NCI-H345 (cell line): ENCODE measurements at places on chromosomes 3 and 15.

GRCh38 chr3:154510780-154511179 lies 80.8 kb upstream of the GPR149 start:
- no peak for DNase-seq

DNA sequence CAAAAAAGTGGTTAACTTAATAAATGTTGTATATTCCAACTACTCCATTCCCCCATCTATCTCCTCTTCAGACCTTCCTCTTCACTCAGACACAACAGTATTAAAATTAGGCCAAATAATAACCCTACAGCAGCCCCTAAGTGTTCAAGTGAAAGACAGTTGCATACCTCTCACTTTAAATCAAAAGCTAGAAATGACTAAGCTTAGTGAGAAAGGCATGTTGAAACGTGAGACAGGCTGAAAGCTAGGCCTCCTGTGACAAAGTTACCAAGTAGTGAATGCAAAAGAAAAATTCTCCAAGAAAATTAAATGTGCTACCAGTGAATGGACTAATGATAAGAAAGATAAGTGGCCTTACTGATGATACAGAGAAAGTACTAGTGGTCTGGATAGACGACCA lies 71.7 kb downstream of the ANKRD28 start:
- no peak for DNase-seq

- DNase-seq: no peak
These were observed 35.5 kb upstream of the HCLS1 start for GRCh38 chr3:121696186-121696585.

DNA sequence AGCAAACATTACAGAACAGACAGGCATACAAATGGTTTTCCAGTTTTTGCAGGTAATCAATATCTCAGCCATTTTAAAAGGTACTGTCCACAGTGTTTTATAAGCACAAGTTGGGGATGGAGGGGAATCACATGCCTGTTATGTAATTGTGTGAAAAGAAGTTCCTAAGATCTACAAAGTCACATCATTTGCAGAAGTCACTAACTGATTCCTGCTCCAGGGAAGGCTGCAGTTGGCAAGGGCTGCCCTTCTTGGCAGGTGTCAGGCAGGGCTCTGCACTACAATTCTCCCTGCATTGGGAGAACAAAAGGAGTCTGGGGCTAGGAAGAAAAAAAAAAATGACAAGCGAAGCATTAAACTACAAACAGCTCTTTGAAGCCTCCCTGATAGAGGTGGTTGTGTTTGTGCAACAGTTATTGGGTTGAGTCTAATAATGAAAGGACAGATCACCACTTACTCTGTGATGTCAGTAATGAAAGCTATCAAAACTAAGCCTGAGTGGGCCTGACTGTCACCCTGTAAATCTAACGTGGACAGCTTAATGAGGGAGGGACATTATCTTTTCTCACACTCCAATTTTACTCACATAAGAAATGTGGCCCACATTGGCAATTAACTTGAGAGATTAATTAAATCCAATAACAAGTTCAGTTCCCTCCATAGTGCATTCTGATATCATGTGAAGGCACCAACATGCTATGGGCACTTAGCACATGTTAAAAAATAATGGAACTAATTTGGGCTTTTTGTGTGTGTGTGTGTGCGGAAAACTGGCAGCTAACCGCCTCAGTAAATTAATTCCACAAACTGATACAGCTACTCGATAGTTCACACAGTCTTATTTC lies 242.9 kb downstream of the FHIT start:
- no peak for DNase-seq

DNA sequence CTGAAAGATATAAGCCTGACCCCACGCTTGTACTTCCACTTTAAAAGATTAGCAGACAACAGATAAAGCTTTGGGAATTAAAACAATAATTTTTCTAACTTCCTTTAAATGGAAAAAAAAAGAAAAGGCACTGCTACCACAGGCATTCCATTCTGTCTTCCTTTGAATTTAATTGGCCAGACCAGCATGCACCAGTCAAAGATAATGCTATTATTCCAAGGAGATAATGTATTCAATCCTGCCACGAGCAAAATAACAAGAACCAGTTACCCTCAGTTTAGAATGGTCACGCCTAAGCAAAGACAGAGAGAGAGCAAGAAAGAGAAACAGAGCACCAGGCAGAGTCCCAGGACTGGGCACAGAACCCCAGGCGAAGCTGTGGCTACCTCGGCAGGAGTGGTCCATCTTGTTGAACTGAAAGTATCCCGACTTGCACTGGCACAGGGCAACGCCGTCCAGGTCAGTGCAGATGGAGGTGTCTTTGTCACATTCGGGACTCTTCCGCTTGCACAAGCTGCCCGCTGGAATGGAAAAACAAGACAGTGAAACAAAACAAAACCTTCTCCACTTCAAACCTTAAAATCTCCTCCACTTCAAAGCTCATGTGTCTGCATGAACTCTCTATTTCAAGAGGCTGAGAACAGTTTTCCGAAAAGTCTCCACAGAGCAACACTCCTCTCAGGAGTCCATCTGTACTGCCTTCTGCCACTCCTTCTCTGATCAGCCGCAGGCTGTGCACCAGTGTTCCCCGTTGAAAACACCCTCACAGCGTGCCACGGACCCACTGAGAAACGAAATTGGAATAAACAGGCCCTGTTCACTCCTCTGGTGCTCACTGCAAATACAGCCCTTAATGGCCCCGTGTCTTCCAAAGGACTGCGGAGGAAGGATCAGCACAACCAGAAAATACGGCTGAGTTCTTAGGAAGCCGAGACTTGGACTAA lies 58.2 kb downstream of the HEG1 start:
- DNase-seq: no peak

- no peak for DNase-seq
These were observed 39.9 kb downstream of the DENND4A start for GRCh38 chr15:65752151-65752700.

GRCh38 chr3:179837374-179837773 lies 184.5 kb downstream of the USP13 start:
- DNase-seq: no peak

- DNase-seq: no peak
These were observed 9.6 kb downstream of the CPOX start for GRCh38 chr3:98583766-98584165.

GRCh38 chr3:22714749-22715148 lies 488.4 kb upstream of the UBE2E2 start:
- DNase-seq: peak; percentile 65

GRCh38 chr3:47310391-47310790 lies 27.6 kb downstream of the KLHL18 start:
- DNase-seq: no peak

- peak; percentile 4 for DNase-seq
These were observed 64.3 kb downstream of the NCEH1 start for GRCh38 chr3:172646439-172647015.

- DNase-seq: no peak
These were observed 276.7 kb upstream of the POU1F1 start for GRCh38 chr3:87553058-87553457.

DNA sequence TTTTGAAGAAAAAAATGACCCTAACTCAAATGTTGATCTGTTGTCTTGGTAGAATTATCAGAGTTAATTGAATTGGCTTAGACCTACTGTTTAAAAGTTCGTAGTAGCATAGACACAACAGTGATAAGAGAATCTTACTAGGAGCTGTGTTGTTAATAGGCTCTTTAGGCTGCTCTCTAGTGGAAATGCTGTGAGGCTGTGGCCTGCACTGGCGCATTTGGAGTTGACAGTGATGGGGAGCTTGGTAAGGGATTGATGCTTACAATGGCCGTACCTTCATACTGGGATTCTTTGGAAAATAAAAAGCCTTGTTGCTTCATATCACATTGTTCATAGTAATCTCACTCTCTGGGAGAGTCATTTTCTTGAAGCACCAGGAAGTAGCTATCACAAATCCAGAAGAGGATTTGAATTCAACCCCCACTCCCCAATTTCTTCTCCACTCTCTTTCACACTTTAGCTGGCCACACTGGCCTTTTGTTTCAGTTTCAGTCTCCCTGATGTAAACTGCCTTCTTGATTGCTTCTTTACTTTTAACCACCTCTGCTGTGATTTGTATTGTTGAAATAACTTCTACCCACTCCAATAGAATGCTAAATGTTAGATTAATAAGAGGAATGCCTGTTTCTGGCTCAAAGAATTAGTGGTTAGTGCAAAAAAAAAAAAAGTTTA lies 56.6 kb downstream of the CEP63 start:
- no peak for DNase-seq

- no peak for DNase-seq
These were observed 25.0 kb upstream of the PRR20G start for GRCh38 chr3:127312818-127313217.

GRCh38 chr3:2741516-2741915 lies 368.7 kb downstream of the IL5RA start:
- DNase-seq: no peak
